Activated CD8-positive, alpha-beta memory T cell treated with anti-CD3 and anti-CD28 coated beads for 1 hour (primary cell): ENCODE measurements at places on chromosomes 7 and 10.

- no peak for DNase-seq
Observed at GRCh38 chr10:3074985-3075600, 7.7 kb downstream of the PFKP start.

- DNase-seq, result no peak
Observed at GRCh38 chr7:98322331-98323270, 41.1 kb downstream of the BRI3 start.

DNA sequence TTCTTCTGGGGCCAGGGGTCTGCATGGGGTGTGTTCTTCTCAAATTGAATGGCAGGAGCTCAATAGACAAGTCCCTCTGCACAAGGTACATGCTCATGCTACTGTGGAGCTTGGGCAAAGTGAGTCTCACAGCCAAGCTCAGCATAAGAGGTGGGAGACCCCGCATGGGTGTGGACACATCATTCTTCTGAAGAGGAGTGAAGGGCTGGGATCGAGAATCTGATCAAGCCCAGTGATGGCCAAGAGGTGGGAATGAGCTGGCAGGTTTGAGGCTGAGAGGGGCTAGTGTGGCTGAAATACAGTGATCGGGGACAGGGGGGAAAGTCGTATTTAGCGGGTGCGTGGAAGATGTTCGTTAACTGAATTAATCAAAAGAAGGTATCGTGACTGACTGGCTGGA is 32.6 kb downstream of the CDH23 start:
- no peak for DNase-seq

GRCh38 chr10:36265741-36266140 is 623.6 kb upstream of the FZD8 start:
- DNase-seq, result no peak

- DNase-seq, result no peak
Observed at GRCh38 chr7:99843808-99844207, 16.0 kb downstream of the CYP3A43 start.

GRCh38 chr10:82813856-82814255 is 938.9 kb downstream of the NRG3 start:
- DNase-seq, result no peak

GRCh38 chr7:157482025-157482424 is 145.2 kb downstream of the DNAJB6 start:
- DNase-seq, result no peak

GRCh38 chr7:121107923-121108498 is 119.5 kb downstream of the CPED1 start:
- DNase-seq, result no peak

- no peak for DNase-seq
Observed at GRCh38 chr10:32413513-32413912, 32.4 kb upstream of the CCDC7 start.

GRCh38 chr10:68957284-68957615 is 1.3 kb downstream of the DDX21 start:
- no peak for DNase-seq

GRCh38 chr10:117312430-117312829 is 62.8 kb downstream of the PDZD8 start:
- DNase-seq, result no peak

DNA sequence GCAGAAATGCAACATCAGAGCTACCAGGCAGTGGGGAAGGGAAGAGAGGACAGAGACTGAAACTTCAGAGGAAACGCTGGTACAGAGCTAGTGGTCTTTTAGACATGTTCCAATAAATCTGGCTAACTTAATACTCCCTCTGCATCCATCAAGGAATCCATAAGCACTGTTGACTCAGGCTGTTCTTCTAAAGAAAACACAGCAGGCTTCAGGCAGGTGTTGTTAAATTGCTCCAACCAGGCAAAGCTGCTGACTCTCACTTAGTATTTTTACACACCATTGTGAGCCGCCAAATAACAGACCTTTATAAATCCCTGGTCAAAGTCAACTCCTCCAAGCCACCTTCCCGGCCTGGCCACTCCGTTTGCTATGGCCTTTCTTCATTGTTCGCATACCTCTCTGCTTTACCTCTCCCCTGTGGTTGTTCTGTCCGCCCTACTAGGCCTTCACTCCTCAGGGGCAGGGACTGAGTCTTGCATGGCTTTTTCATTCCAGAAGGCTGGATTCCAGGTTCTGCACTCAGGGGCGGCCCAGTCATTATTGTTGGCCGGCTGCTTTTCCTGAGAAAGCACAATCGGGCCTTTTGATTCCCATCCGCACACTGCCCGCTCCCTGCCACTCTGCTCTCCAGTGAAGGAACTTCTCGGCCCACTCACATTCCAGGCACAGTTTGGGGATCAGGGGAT is 18.4 kb downstream of the CREB3L2 start:
- no peak for DNase-seq

DNA sequence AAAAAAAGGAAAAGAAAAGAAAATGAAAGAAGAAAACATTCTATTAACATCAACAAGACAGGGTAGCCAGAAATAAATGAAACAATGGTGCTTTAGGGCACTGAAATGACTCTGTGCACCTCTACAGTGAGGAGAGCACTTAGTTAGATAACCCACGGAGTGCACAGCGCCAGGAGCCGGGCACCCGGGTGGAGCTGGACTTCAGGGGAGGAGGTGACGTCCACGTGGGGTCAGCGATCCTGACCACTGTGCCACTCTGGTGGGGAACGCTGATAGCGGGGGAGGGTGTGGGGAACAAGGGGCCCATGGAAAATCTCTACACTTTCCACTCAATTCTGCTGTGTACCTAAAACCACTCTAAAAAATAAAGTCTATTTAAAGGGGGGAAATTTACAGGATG is 15.7 kb upstream of the CNPY1 start:
- DNase-seq, result no peak

- no peak for DNase-seq
Observed at GRCh38 chr7:86867163-86867762, 192.2 kb downstream of the ELAPOR2 start.

- no peak for DNase-seq
Observed at GRCh38 chr7:154906201-154906600, 96.7 kb downstream of the PAXIP1 start.

GRCh38 chr10:75406462-75407223 is 5.1 kb upstream of the ZNF503 start:
- no peak for DNase-seq

DNA sequence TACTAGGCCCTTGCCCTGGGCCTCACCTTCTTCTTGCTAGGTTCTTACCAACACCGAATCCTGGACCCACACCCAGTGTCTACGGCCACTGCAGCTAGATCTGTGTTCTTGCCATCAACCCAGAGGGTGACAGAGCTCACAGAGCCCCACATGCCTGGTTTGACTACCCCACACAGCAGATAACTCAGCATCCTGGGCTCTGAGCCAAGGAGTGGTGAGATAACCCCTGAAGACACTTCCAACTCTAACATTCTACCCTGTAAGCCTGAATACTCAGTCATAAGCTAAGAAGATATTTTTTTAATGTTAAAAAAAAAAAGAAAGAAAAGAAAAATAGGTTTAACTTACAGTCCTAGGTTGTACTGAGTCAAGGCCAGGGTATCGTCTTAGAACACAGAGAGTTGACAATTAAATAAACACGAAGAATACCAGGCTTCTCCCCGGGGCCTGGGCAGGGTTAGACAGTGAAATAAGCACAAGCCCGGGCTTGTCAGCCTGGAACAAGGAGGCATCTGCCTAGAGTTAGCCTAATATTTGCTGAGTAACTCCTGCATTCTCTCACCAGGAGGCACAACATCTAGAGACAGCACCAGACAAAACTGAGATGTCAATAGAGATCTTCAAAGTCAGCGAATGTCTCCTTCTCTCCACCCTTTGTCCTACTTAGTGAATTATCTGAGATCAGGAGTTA is 556.5 kb upstream of the LRRN3 start:
- no peak for DNase-seq

- DNase-seq, result no peak
Observed at GRCh38 chr7:144738708-144739314, 97.0 kb downstream of the TPK1 start.

- no peak for DNase-seq
Observed at GRCh38 chr10:33684211-33684611, 349.7 kb upstream of the NRP1 start.

DNA sequence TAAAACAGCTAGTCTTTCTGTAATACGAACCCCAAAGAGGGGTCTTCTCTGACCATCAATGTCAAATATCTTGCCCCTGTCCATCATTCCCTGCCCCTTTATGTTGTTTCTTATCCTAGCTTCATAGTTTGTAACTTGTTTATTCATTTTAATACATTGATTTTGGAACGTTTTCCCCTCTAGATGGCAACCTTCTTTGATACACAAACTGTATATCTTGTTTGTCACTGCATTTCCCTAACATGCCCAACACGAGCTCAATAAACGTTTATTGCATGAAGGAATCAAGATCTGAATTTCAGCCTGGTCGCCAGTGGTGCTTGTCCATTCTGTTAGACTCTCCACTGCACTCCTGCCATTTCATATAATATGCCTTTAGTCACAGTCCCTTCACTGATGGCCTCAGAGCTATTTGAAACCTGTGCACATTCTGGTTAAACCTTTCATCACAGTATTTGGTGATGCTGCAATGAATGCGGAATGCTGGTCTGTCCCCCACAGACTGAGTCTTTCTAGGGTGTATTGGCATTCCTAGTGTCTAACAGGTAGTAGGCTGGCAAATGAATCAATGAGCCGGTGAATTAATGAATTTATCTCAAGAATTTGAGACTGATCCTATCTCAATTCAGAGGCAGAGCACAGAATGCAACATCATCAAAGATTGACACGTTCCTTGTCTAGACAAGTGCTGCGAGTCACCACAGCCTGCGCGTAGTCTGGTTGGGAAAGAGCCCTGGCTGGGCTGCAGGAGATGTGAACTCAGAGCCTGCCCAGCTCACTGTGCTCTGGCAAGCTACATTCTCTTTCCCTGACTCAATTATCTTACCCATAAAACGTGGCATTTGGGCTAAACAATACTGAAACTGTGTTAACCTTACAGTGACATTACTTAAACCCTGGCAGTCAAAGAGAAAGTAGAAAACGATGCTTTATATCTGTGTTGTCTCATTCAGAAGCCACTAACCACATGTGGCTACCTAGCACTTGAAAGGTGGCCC is 55.2 kb upstream of the FRMD4A start:
- DNase-seq, result no peak

DNA sequence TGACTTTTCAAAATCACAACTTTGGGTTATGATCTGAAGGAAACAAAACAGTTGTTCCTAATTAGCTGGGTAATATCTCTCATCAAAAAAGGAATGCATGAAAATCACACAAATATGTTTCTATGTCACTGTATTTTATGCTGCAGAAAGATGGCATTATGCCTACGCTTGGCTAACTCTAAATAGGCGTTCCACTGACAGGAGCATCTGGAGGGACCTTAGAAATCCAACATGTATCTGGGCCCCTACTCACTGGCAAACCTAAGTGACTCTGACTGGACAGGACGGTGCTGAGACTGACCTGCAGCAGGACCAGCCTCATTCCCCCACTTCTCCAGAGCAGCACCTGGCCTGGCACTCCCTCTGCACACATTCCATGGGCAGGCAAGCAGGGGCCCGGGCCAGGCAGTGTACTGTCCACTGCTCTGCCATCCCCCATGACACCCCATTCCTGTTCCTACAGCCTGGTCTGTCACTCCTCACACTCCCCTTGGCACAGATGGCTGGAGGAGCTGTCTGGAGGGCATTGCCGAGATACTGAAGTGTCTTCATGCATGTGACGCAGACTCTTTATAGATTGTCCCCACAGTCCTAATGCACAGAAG is 2.6 kb upstream of the MYL7 start:
- DNase-seq, result no peak

DNA sequence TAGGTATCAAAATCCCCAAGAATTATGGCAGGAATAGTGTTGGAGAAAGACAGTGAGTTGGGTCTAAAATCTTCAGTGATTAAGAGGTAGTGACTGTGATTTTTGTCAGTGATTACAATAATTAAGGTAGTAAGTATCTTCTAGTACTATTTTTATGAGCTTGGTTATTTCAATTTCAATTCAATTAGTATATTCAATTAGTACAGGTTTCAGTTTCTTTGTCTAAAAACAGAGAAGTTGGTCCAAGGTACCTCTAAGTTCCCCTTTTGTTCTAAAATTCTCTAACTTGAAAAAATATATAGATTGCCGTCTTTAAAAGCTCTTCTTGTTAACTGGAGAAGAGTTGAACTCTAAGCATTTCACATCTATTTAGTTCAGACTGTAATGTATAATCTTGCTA is 82.9 kb downstream of the OTUD1 start:
- DNase-seq, result no peak

DNA sequence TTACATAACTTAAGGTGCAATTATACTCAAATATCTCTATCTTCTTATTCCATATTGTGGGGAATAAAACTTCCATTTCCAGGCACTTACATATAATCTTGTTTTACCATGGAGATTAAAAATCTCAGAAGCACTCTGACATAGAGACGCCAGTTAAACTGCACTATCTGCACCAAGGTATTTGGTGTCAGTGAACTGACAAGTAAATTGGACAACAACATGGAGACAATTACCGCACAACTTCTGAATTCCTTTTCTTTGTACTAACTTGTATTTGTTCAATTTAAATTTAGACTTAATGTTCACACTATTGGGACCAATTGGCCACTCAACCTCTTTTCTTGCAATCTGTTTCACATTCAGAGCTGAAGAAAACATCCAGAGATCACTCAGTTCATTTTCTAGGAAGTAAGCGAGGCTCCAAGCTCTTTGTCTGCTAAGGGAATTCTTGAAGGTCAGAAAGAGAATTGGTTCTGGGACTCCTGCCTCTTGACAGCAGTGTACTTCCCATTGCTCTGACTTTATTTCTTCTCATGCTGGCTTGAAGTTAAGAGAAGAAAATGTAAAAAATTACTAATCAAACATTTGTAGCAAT is 184.7 kb downstream of the CHCHD3 start:
- no peak for DNase-seq

DNA sequence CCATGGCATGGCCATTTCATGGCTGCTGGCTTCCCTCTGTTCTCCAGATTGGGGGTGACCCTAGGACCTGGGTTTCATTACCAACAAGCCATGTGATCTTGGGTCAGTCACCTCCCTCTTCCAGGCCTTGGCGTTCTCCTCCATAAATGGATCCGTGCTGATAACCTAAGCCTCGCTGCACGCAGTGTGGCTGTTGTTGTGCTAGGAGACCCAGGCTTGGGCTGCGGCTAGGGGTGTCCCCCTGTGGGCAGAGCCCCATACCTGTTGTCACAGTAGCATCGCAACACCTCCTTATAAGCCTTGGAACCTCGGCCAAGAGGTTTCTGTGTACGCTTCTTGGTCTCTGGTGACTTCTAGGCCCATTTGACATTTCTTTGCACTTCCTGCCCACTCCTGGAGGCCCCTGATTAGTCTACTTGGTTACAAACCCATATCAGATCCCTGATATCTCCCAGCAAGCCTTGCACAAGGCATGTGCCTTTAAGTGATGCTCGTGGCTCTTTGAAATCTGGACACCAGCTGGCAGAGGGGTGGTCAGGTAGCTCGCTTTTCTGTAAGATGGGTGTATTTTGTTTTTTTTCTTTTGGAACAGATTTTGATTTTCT is 23.6 kb downstream of the ZMIZ1 start:
- no peak for DNase-seq
